ENCODE measurements at places on chromosomes 11 and 22.
A peak's percentile ranks its signal among the peaks of the same experiment; 100 is the strongest.

GRCh38 chr11:113243696-113244095, 70.7 kb upstream of the TTC12 start:
- no peak for DNase-seq

DNA sequence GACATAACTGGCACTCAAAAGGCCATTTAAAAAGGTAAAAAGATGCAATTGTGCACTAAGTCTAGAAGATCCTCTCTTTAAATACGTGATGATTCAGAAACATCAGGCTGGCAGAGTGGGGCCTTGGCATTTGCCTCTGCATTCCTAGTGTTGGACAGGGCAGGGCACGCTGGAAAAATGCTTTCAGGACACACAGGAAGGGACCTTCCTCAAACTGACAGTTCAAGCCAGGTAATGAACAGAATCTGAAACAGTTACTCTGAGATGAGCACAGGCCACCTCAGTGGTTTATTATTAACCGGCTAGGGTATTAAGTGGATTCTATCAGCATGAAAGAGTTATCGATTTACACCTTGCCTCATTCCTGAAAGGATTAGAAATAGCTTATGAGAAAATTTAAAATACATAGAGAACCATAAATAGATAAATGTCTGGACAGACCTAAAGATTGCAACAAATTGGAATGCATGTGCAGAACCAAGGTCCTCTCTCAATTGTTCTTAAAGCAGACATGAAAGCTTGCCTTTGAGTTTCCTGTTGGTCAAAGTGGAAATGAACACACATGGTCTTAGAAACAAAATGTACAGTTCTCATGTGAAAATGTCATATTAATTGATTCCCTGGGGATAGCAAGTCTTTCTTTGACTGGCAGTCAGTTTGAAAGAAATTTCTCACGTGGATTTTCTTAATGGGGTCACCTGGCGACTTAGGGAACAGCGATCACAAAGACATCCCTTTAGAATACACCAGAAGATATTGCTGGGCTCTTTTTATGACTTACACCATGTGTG, 21.5 kb upstream of the CSNK2A3 start:
- no peak for DNase-seq

DNA sequence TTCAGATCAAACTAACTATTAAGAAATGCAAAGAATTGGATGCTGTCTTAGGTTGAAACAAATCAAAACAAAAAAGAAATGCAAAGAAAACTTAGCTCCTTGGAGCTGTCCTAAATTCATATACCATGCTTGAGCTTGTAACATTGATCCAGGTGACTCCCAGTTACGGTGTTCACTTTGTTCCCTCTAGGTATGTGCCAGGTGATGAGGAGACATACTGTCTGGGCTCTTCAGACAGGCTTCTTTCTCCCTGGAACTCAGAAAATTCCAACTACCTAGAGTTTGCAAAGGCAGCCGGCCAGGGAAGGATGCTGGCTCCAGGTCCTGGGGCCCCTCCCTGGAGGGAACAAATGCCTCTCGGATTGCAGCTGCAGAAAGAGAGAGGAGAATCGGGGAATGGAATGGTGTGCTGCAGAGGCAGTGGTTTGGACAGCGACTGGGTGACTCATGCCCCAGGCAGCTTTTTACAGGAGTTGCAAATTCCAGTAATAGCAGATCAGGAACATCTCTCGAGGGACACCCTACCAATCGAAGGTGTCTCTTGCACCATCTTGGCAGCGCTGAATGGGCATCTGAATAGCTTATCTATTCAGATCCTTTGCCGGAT, 12.3 kb upstream of the ASPHD2 start:
- no peak for DNase-seq

DNA sequence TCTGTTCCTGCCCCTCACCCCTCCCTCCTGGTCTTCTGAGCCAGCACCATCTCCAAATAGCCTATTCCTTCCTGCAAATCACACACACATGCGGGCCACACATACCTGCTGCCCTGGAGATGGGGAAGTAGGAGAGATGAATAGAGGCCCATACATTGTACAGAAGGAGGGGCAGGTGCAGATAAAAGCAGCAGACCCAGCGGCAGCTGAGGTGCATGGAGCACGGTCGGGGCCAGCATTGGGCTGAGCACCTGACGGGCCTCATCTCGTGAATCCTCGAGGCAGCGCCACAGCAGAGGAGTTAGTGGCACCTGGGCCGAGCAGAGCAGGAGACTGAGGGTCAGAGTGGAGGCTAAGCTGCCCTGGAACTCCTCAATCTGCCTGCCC, 941.8 kb downstream of the BRD1 start:
- DNase-seq: peak; percentile 38

- DNase-seq: no peak
Measured at GRCh38 chr11:86589856-86590589, 82.4 kb downstream of the ME3 start.

DNA sequence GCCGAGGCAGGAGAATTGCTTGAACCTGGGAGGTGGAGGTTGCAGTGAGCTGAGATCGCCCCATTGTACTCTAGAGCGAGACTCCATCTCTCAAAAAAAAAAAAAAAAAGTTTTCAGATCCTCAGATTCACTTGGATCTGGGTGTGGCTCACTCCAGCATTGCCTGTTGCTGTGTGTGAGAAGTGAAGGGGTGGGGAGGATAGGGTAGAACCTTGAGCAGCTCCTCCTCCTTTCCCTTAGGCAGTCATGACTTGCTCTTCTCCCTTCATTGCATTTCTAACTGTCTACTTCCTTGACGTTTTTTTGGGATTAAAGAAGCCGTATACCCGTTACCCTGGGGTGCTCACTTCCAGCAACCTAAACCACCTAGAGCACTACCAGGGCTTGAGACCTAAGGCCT, 63.1 kb upstream of the YWHAH start:
- no peak for DNase-seq

DNA sequence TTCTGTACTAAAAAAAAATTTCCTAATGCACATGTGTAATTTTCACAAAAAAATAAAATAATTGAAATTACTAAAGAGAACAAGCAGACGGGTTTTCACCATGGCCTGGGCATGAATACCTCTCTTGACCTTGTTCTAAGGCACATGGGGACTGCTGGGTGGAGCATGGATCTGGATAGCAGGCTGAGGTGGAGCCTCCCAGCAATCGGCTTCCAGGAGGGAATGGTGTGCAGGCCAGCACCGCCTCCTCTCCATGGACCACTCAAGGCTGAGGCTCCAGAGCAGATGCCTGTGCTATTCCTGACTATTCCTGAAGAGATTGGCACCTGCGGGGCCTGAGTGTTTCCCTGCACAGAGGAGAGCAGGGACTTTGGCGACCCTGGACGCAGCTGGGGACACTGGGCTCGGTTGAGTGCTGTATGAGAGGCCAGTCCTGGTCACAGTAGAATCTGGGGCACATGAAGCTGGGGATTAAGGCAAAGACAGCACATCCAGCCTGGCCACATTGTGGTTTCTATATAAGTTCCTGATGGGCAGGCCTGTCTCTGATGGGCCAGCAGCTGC, 963.6 kb downstream of the BRD1 start:
- DNase-seq: no peak

Measured in coronary artery (tissue), 2 donors.